ENCODE measurements at places on chromosomes 16 and 17. TPM values are rescaled to one million over a fixed set of nuclear protein-coding genes. Genes with fewer than 3 reads are reported as not detected.

The PSME3IP1 gene
- total RNA-seq, result 89.0 TPM

The ZNF48 gene
- 20.1 TPM for total RNA-seq

The SEC14L5 gene
- not detected for total RNA-seq

The BCAR1 gene
- total RNA-seq, result 300 TPM

The LRRC75A gene
- total RNA-seq, result 2.6 TPM

The CACNG4 gene
- total RNA-seq, result not detected

The DHRS7C gene
- total RNA-seq, result not detected

The UBFD1 gene
- 105 TPM for total RNA-seq

The MFAP4 gene
- not detected for total RNA-seq

The ABCC6 gene
- total RNA-seq, result 0.47 TPM

The GPRC5C gene
- 1.8 TPM for total RNA-seq

The KRTAP4-6 gene
- 0.19 TPM for total RNA-seq

The JUP gene
- 416 TPM for total RNA-seq

The NRN1L gene
- total RNA-seq, result 0.51 TPM

The TBC1D3G gene
- total RNA-seq, result not detected

The FBXL16 gene
- not detected for total RNA-seq

The GDPD1 gene
- 1.6 TPM for total RNA-seq

The TP53TG3 gene
- not detected for total RNA-seq

The TSR1 gene
- 44.8 TPM for total RNA-seq

The FAHD1 gene
- total RNA-seq, result 79.7 TPM

Data from dermis blood vessel endothelial cell (primary cell).